ENCODE measurements at places on chromosomes 7 and 10. TPM values are rescaled to one million over a fixed set of nuclear protein-coding genes. Genes with fewer than 3 reads are reported as not detected.

OR2A7 gene
- total RNA-seq: not detected

PLEKHS1 gene
- total RNA-seq: 0.80 TPM

NRP1 gene
- 39.6 TPM for total RNA-seq

HEPACAM2 gene
- not detected for total RNA-seq

ARHGEF5 gene
- 2.3 TPM for total RNA-seq

DNA sequence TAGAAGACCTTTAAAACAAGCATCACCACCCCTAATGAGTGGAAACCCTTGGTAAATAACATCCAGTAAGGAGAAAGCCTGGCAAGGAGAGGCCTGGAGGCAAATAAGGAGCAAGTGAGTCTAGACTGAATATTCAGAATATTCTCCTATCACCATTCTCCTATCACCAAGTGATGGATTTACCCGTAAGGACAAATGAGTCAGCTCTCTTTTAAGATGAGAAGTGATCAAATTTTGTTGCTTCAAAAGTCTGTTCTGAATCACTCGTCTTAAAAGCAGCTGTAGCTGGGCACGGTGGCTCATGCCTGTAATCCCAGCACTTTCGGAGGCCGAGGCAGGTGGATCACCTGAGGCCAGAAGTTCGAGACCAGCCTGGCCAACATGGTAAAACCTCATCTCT lies 28.4 kb downstream of the KIAA1549 start:
- no peak for DNase-seq

DNA sequence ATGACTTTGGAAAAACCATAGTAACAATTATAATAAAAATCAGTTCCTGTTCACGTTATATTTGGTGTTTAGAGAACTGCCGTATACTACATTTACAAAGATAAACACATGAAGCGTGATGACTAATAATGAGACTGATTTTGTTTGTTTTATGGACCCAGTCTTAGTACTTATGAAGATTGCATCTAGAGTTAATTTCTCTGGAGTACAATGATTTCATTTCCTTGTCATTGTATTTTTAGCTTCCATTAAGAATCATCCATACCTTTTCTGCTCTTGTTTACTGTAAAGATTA lies 2.9 kb downstream of the RBM20 start:
- DNase-seq: peak; percentile 28

GRCh38 chr7:39417642-39418041 lies 148.6 kb upstream of the YAE1 start:
- no peak for DNase-seq

GRCh38 chr10:110324201-110324804 lies 19.6 kb upstream of the SMNDC1 start:
- DNase-seq: no peak

DNA sequence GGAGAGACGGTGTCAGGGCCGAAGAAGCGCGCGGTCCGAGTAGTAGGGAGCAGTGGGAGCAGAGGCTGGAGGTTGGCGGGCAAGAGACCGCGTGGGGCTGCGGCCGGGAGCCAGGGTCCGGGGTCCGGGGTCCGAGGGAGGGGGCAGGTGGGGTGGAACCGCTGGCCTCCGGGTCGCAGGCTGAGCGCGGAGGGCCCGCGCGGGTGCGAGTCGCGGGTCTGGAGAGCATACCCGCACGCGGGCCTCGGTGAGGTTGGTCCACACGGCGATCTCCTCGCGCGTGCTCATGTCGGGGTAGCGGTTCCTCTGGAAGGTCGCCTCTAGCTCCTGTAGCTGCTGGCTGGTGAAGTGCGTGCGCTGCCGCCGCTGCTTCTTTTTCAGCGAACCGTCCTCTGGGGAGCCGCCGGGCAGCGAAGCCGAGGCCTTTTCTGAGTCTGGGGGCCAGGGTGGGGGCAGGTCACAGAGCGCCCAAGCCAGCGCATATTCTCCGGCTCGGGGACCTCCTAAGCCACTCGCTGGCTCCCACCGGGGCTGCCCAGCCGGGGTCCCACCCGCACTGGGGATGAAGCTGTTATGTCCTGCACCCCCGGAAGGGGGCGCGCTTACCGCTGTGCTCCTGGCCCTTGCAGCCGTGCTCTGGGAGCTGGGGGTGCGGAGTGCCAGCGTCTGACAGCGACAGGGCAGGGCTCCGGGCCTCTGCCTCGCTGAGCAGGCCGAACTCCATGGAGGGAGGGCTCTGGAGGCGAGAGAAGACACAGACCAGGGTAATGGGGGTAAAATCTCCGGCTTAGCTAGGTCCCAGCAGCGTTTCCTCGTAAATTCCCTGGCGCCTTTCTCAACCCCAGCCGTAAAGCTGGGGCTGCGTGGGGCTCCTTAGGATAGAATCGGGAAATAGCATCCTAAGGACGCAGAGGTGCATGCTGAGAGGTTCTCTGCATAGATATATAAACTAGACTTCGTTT lies 5.5 kb downstream of the ELOVL3 start:
- no peak for DNase-seq

DNA sequence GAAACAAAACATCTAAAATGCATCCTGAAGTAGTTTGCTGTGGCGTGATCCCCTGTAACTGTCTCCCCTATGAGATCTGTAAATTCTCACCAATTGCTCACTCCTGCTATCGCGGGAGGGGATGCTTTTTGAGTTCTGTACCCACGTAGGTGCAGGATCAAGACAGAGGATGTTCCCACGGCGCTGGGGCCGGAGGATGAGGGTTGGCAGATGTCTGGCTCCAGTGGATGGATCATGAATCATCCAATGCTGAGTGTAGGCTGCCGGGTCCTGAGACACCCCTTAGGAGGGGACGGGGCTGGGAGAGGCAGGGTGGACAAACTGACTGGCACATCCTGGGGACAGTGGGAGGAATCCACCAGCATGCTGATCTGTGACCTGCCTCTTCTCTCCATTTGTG lies 224.4 kb downstream of the USP6NL start:
- DNase-seq: no peak

DNA sequence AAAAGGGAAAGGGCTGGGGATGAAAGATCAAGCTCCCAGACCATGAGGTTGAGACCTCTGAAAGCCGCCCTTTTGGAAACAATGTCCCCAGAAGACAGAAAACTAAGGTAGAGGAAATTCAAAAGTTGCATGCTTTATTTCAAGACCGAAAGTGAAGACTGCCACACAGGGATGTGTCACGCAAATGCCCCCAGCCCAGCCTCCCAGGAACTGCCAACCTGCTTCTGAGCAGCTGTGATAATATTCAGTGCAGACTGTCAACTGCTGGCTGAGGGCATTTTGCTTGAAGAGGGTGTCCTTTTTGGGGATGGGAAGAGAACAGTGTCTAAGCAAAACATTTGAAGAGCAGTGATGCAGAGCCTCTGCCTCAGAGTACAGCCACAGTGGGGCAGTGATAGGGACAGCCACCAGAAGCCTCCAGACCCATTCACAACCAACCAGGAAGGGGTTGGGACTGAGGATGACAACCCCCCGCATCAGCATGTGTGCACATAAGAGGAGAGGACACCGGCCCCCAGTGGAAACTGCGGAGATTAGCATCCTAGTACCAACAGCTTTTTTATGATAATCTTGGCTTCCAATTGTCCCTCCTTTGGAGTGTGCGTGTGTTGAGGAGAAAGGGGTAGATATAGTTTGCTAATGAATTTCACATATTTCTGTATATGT lies 34.7 kb upstream of the NFE2L3 start:
- DNase-seq: no peak

GRCh38 chr7:6382817-6383216 lies 64.9 kb downstream of the DAGLB start:
- DNase-seq: no peak

- DNase-seq: no peak
These were observed 30.8 kb upstream of the GPR22 start for GRCh38 chr7:107439025-107439424.

DNA sequence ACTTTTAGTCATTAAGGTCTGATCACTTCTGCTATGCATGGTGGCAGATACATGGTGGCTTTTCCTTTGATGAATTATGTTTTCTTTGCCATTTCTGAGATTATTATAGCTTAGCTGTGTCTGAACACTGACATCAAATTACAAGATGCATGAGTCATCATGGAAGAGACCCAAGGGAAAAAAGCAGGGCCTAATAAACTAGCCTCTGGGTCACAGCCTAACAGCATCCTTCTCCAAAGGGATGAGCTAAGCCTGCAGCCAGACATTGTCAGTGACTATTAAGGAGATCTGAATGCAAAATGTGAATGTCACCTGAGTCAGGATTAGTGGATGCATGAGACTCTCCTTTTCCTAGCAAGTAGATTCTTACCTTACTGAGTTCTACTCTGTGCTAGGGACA lies 19.1 kb upstream of the OGDHL start:
- no peak for DNase-seq

- no peak for DNase-seq
These were observed 76.0 kb downstream of the USP6NL start for GRCh38 chr10:11535346-11535959.

DNA sequence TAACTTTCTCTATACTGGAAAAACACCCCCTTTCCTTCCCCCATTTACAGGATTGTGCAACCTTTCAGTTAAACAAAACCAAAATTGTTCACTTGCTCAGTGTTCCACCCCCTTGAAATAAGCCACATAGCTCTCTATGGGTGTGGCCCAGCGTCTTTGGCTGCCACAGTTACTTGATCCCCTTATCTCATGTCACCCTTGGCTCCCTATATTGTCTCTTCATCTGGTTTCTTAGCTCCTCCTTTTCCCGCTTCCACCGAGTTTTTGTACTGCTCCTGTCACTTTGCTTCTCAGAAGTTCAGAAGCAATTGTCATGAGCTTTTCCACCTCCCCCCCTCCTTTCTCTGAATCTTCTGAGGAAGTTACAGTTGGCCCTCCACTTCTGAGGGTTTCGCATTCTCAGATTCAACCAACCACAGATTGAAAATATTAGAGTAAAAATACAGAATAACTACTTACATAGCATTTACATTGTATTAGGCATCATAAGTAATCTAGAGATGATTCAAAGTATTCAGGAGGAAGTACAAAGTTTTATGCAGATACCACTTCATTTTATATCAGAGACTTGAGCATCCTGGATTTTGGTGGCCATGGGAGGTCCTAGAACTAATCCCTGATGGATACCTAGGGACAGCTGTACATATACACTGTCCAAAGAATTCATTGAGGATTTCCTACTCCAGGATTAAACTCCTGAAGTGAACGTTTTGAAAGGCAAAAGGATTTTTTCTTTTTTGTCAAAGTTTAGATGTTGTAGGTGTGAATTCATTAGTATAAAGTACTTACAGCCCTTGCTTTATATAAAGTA lies 60.4 kb downstream of the ADD3 start:
- peak; percentile 13 for DNase-seq

DNA sequence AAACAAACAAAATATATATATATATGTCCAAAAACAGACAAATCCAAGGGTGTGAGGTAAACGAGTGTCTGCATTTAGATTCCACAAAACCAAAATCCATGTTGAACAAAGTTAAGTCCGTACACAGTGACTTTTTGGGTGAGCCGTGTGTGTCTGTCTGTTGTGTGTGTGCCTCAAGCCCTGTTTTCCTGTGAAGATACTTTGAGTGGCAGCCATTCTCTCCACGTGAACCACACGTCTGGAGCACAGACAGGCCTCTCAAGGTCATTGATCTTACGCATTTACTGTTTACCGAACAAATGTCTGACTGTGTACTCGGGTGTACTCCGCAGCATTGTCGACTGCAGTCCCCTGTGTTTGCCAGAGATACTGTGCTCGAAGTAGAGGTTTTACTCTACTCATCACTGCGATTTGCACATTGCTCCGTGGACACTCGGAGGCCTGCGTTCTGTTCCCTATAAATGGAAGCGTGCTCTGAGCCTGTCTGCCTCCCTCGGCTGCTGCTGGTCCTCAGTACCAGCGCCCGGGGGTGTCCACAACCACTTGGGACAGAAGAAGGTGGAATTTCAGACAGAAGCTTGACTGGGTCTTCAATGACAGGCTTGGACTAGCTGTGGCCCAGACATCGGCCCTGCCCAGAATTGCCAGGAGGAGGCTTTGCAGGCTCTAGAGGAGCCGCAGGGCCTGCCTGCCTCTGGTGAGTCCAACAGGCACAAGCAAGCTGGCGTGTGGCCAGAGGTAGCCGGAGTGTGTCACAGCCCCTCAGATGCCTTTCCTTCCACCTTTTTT lies 22.1 kb downstream of the CYP17A1 start:
- DNase-seq: no peak
